ENCODE measurements at places on chromosomes 1 and 21.

- DNase-seq = no peak
Observed at GRCh38 chr1:189496768-189497167, 980.9 kb downstream of the BRINP3 start.

- DNase-seq = no peak
Observed at GRCh38 chr1:67415041-67415440, 15.2 kb downstream of the SERBP1 start.

- DNase-seq = no peak
Observed at GRCh38 chr1:228181645-228182034, 16.0 kb downstream of the IBA57 start.

DNA sequence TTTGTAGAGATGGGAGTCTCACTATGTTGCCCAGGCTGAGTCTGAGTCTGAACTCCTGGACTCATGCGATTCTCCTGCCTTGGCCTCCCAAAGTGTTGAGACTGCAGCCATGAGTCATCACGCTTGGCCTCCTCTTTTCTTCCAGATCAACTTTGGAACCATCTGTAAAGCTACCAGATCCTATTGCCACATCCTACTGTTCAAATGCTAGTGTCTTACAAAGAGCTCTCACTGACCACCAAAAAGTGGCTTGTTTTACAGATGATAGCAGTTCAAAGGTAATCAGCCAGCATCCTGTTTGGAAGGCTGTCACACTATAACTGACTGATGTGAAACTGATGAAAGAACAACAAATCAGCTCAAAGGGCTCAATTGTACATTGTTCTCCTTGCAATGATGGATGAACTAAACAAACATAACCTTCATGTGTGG, 221.6 kb downstream of the AKT3 start:
- no peak for DNase-seq

DNA sequence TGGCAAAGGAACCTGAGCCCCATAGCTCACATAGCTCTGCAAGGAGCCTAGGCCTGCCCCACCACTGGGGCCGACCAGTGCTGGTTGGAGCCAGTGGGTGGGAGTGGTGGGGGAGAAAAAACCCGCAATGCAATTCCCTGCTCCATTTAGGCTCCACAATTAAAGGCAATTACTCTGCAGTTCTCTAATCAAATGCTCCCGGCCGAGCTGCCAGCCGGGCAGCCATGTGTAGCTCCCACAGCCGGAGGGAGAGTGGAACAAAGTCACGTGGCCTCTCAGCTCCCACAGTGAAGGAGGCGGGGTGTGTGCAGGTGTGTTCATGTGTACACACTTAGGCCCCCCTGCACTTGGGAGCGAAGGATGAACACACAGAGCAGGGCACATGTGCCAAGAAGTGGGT, 81.6 kb downstream of the KIRREL1 start:
- no peak for DNase-seq

DNA sequence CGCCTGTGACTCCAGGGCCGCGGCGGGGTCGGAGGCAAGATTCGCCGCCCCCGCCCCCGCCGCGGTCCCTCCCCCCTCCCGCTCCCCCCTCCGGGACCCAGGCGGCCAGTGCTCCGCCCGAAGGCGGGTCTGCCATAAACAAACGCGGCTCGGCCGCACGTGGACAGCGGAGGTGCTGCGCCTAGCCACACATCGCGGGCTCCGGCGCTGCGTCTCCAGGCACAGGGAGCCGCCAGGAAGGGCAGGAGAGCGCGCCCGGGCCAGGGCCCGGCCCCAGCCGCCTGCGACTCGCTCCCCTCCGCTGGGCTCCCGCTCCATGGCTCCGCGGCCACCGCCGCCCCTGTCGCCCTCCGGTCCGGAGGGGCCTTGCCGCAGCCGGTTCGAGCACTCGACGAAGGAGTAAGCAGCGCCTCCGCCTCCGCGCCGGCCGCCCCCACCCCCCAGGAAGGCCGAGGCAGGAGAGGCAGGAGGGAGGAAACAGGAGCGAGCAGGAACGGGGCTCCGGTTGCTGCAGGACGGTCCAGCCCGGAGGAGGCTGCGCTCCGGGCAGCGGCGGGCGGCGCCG, at the start of gene SIM2:
Gene SIM2, plus strand, starts transcription at position 135 of the 565 bp plus-strand sequence. CDS start 632 bp downstream, outside the sequence.
- DNase-seq = no peak
